ENCODE measurements at places on chromosomes 3 and 15.

GRCh38 chr3:131549340-131549739 is 46.6 kb upstream of the MRPL3 start:
- no peak for DNase-seq
- no peak overlapping the region for H3K27ac ChIP-seq
- no peaks in the 10 kb centered on the region for H3K36me3 ChIP-seq
- H3K27me3 ChIP-seq, result peaks cover 36% of the 10 kb centered on the region
- H3K4me1 ChIP-seq, result no peaks in the 10 kb centered on the region
- H3K4me3 ChIP-seq, result no peak overlapping the region

DNA sequence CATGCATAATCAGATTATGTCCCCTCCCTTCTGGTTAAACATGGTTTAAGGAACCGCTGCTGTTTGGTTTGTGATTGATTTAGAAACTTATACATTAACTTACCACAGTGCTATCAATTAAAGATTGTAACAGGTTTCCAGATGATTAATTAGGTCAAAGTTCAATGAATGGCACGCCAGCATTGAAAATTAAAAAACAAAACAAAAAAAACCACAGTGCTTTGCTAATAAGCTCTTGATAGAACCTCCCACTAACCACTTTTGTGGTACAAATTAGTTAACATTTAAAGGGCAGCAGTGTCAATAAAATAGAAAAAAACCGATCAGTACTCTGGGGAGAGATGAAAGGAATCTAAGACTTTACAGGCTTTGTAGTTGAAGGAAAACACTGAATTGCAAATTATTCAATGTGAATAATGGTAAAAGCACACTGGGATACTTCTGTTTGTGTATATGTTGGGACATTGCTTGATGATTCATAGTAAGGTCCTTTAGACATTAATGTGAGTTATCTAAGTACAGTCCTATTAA is 7.6 kb upstream of the C3orf38 start:
- H3K27me3 ChIP-seq, result no peaks in the 10 kb centered on the region
- H3K27ac ChIP-seq, result no peak overlapping the region
- H3K36me3 ChIP-seq, result peaks cover 15% of the 10 kb centered on the region
- H3K4me3 ChIP-seq, result no peak overlapping the region
- no peak for DNase-seq
- no peaks in the 10 kb centered on the region for H3K4me1 ChIP-seq

DNA sequence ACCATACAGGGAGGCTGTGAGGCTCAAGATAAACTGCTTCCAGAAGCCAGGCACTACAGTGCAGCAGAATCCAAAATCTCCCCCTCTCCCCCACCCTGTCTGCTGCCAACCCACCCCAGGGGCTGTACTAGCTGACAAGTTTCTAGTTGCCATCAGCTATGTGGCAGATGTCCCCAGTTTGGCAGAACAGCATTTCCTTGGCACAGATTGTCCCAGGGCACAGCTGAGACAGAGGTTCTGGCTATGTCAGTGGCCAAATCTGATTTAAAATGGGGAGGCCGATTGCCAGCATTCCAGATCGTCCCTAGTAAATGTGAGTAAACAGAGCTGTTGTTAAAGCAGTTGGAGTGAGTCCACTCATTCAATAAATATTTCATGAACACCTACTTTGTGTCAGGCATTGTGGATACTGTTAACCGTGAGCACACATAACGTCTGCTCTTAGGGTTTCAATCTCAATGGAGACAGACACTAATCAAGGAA is 28.0 kb upstream of the CCDC174 start:
- H3K4me3 ChIP-seq, result no peak overlapping the region
- no peak for DNase-seq
- H3K4me1 ChIP-seq, result no peaks in the 10 kb centered on the region
- H3K27me3 ChIP-seq, result peaks cover 15% of the 10 kb centered on the region
- H3K27ac ChIP-seq, result no peak overlapping the region
- peaks cover 7% of the 10 kb centered on the region for H3K36me3 ChIP-seq

- H3K4me3 ChIP-seq, result no peak overlapping the region
- no peak for DNase-seq
- peak overlapping the region; percentile 49 for H3K27ac ChIP-seq
- no peaks in the 10 kb centered on the region for H3K27me3 ChIP-seq
- peaks cover 34% of the 10 kb centered on the region for H3K4me1 ChIP-seq
- H3K36me3 ChIP-seq, result peaks cover 5% of the 10 kb centered on the region
Measured at GRCh38 chr3:128168836-128169235, 15.6 kb downstream of the EEFSEC start.

DNA sequence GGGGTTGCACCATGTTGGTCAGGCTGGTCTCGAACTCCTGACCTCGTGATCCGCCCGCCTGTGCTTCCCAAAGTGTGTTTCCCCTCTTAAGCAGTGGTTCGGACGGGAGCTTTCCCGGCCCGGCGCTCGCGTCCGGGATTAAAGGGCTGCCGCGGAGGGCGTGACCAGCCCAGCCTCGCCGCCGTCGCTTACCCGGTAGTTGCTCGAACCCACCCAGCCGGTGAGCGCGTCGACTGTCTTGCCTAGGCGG is 513 bp downstream of the CLASP2 start:
- H3K36me3 ChIP-seq, result no peaks in the 10 kb centered on the region
- peak overlapping the region; percentile 94 for H3K4me3 ChIP-seq
- no peak overlapping the region for H3K27ac ChIP-seq
- H3K4me1 ChIP-seq, result peaks cover 14% of the 10 kb centered on the region
- H3K27me3 ChIP-seq, result no peaks in the 10 kb centered on the region

DNA sequence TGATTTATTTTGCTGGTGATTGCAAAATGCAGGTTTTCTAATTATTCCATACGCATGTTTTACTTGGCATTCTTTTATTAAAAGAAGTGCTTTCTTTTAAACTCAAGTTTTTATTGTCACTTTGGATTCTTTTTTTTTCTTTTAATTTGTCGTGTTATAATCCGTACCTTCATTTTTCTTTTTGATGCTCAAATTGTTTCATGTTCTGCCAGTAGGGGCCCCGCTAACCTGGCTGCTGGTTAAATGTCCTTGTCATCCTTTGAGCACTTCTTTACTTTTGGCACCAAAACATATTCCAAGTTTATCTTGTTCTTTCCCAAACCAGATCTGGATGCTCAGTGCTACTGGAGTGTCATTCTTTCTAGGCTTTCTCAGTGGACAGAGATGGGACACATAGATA is 31.6 kb downstream of the MED12L start:
- H3K27me3 ChIP-seq, result no peaks in the 10 kb centered on the region
- H3K4me1 ChIP-seq, result no peaks in the 10 kb centered on the region
- no peak for DNase-seq

GRCh38 chr15:35737441-35737840 is 191.5 kb upstream of the DPH6 start:
- H3K36me3 ChIP-seq, result no peaks in the 10 kb centered on the region
- H3K4me3 ChIP-seq, result no peak overlapping the region
- no peak for DNase-seq
- no peak overlapping the region for H3K27ac ChIP-seq
- no peaks in the 10 kb centered on the region for H3K4me1 ChIP-seq
- H3K27me3 ChIP-seq, result peaks cover 4% of the 10 kb centered on the region

DNA sequence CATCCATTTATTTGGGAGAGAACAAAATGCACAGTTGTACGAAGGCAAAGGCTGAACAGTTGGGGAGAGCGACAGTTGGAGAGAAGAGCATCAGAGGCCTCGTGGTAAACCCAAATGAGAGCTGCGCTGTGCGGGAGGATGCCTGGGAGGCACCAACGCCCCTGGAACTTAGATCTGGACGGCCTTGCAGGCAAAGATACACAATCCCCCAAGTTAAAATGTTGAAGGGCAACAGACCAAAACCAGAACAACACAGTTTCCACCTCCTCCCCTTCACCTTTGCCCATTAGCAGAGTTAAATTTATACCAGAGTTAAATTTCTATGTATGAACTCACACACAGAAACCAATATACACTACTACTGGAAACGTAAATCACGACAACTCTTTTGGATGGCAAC is 339.6 kb downstream of the RORA start:
- H3K4me3 ChIP-seq, result no peak overlapping the region
- peaks cover 8% of the 10 kb centered on the region for H3K27me3 ChIP-seq
- DNase-seq, result no peak
- no peaks in the 10 kb centered on the region for H3K36me3 ChIP-seq
- H3K27ac ChIP-seq, result no peak overlapping the region

- DNase-seq, result no peak
- no peaks in the 10 kb centered on the region for H3K27me3 ChIP-seq
- H3K36me3 ChIP-seq, result peaks cover 4% of the 10 kb centered on the region
- no peak overlapping the region for H3K27ac ChIP-seq
Measured at GRCh38 chr15:64144565-64145281, 6.8 kb upstream of the SNX22 start.

DNA sequence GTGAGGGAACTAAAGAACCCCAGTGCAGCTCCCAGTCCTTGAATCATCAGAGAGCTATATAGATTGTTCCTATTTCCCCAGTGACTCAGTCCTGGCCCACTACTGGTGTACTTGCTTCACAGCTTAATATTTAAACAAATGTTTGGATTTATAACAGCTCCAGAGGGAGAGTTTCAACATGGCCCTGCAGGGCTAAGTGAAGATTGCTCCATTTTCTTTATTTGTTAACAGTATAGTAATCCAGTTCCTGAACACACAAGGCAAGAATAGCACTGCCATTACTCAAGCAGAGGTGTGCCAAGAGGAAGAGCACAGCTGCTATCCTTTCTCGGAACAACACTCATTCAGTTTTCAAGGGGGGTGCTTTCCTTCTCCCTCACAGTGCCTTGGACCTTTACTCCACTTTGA is 6.5 kb downstream of the SQOR start:
- peaks cover 10% of the 10 kb centered on the region for H3K36me3 ChIP-seq
- H3K4me3 ChIP-seq, result no peak overlapping the region
- H3K4me1 ChIP-seq, result peaks cover 75% of the 10 kb centered on the region
- H3K27ac ChIP-seq, result no peak overlapping the region

DNA sequence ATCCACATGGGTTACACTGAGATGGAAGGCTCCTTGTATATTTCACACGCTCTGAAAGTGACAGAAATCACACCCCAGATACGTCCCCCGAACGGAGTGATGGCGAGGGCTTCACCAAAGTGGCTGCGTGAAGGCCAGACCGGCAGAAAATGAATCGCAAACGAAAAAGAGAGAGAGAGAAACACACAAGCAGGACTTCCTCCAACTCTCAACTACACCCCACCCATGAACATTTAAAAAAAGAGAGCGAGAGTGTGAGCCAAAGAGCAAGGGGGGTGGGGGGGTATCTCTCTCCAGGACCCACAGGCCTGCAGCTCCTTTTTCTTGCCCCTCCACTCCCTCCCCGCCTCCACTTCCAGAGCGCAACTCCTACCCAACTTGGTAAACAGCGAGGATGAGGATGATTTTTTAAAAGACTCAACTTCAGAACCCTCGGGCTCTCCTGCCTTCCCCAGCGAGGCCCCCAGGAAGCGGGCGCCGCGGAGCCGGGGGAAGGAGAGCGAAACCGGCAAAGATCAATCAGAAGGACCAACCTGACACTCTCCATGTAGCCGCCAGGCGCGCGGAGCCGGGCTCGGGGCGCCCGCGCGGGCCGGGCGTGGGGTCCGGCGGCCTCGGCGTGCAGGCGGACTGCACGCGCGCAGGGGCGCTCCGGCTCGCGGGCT is 519.1 kb downstream of the FOXP1 start:
- no peak overlapping the region for H3K27ac ChIP-seq
- peak; percentile 79 for DNase-seq
- H3K4me3 ChIP-seq, result no peak overlapping the region

- H3K4me3 ChIP-seq, result no peak overlapping the region
- DNase-seq, result no peak
- peaks cover 19% of the 10 kb centered on the region for H3K27me3 ChIP-seq
- no peak overlapping the region for H3K27ac ChIP-seq
- H3K4me1 ChIP-seq, result no peaks in the 10 kb centered on the region
Measured at GRCh38 chr3:124056846-124057245, 64.9 kb upstream of the ROPN1 start.

- H3K4me3 ChIP-seq, result no peak overlapping the region
- no peak for DNase-seq
- H3K36me3 ChIP-seq, result no peaks in the 10 kb centered on the region
- peaks cover 35% of the 10 kb centered on the region for H3K4me1 ChIP-seq
- peaks cover 4% of the 10 kb centered on the region for H3K27me3 ChIP-seq
- no peak overlapping the region for H3K27ac ChIP-seq
Measured at GRCh38 chr15:63948971-63949370, 97.3 kb downstream of the DAPK2 start.

DNA sequence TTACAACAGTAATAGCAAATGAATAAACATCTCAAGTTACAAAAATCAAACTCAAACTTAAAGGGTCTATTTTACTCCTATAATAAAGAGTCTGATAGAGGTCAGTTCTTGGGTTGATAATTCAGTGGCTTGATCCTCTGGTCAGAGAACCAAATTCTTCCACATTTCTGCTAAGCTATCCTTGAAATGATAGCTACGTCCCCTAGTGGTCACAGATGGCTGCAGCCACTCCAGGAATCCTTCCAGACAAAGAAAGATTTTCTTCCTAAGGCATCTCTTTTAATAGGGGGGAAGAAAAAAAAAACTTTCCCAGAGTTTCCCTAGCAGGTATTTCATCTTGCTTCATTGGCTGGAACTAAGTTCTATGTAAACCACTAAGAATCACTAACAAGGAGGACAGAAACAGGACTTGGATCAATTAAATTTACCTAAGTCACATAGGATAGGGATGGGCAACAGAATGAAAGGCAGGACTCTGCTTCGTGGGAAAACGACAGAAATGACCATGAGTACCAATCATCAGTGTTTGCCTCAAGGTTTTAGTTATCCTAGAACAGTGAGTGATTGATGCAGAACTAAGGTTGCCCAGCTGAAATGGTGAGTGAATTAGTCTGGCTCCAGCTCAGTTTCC is 160.7 kb downstream of the STAC start:
- no peak overlapping the region for H3K27ac ChIP-seq
- no peak overlapping the region for H3K4me3 ChIP-seq
- no peaks in the 10 kb centered on the region for H3K4me1 ChIP-seq

DNA sequence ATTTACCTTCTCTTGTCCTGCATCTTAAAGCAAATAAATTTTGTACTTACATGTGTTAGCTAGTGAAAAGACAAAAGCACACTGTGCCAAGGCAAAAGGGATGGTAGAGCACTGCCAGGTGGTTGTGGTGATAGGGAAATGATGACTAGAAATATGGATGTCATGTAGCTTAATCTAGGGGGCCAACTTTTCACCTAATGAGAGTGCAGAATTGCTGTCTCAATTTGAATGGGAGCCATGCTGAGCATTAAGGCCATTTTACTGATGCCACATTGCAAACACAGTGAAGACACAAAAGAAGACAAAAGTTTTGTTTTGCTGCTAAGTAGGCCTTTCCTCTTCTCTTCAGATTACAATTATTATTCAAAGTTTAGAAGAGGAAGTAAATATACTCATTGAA is 274.7 kb downstream of the PDCD6IP start:
- DNase-seq, result no peak
- H3K4me1 ChIP-seq, result peaks cover 5% of the 10 kb centered on the region
- H3K27me3 ChIP-seq, result no peaks in the 10 kb centered on the region
- no peak overlapping the region for H3K4me3 ChIP-seq
